Activated naive CD8-positive, alpha-beta T cell treated with anti-CD3 and anti-CD28 coated beads, Interleukin-2, amount 10 ng/mL, durations not matched to agents 7 days and 5 days (primary cell): ENCODE measurements at places on chromosomes 16 and 17. TPM values are rescaled to one million over a fixed set of nuclear protein-coding genes. Genes with fewer than 3 reads are reported as not detected.

SCGB1C2 gene
- not detected for total RNA-seq

KRT39 gene
- total RNA-seq = not detected

DNA sequence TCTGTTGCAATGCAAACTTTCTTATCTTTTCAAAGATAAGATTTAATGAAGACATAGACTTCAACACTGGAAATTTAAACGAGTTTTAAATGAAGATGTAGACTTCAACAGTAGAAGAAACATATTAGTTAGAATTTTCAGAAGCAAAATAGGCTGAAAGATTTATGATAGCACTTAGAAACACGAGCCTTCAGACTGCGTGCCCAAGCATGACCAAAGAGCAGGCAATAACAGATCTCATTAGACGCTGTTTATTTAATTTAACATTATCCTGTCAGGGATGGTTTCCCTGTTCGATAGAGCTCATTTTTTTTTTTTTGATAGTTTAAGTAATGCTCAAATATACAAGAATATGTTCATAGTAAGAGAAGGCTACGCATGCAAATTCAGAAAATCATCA lies 604.7 kb upstream of the SOX9 start:
- no peaks in the 10 kb centered on the region for H3K36me3 ChIP-seq
- no peak overlapping the region for H3K4me3 ChIP-seq
- no peak for DNase-seq

DNA sequence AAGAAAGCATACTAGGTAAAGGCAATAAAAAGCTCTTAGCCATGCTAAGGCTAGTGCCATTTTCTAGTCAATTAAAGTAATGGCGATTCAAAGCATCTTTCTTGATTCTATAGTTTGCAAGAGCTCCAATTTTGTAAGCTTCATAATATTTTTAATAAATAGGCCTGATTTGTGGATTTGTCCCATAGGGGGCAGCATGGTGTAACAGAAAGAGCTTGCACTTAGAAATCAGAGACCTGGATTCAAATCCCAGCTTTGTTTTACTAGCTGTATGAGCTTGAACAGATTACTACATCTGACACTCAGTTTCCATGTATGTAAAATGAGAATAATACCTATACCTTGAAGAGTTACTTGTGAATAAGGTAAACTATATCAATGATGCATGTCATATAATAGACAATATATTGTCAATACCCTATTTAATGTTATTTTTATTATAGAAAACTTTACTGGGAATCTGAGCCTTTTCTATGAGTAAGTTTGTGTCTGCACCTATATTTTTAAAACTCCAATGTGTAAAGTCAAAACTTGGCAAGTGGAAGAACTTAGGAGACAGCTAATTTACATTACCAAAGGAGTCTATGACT lies 93.6 kb upstream of the NOG start:
- H3K4me1 ChIP-seq = no peaks in the 10 kb centered on the region
- no peak overlapping the region for H3K27ac ChIP-seq
- H3K4me3 ChIP-seq = no peak overlapping the region
- H3K36me3 ChIP-seq = no peaks in the 10 kb centered on the region

GRCh38 chr17:8420041-8420934 lies 15.4 kb upstream of the NDEL1 start:
- DNase-seq = no peak
- no peak overlapping the region for H3K27ac ChIP-seq
- no peaks in the 10 kb centered on the region for H3K4me1 ChIP-seq
- peaks cover 76% of the 10 kb centered on the region for H3K27me3 ChIP-seq
- H3K36me3 ChIP-seq = no peaks in the 10 kb centered on the region

GRCh38 chr17:16272111-16272840 lies 55.3 kb downstream of the PIGL start:
- peaks cover 31% of the 10 kb centered on the region for H3K36me3 ChIP-seq
- H3K4me1 ChIP-seq = peaks cover 18% of the 10 kb centered on the region
- no peaks in the 10 kb centered on the region for H3K27me3 ChIP-seq
- H3K27ac ChIP-seq = no peak overlapping the region
